ENCODE measurements at places on chromosomes 4 and X.

- H3K27me3 ChIP-seq, result no peaks in the 10 kb centered on the region
- no peak overlapping the region for H3K4me3 ChIP-seq
These were observed 17.3 kb upstream of the F11 start for GRCh38 chr4:186248643-186249042.

- no peak overlapping the region for H3K27ac ChIP-seq
- no peak overlapping the region for H3K4me3 ChIP-seq
- no peaks in the 10 kb centered on the region for H3K27me3 ChIP-seq
- H3K4me1 ChIP-seq, result peaks cover 5% of the 10 kb centered on the region
- no peaks in the 10 kb centered on the region for H3K36me3 ChIP-seq
These were observed 122.4 kb upstream of the ACSL4 start for GRCh38 chrX:109855501-109855900.

DNA sequence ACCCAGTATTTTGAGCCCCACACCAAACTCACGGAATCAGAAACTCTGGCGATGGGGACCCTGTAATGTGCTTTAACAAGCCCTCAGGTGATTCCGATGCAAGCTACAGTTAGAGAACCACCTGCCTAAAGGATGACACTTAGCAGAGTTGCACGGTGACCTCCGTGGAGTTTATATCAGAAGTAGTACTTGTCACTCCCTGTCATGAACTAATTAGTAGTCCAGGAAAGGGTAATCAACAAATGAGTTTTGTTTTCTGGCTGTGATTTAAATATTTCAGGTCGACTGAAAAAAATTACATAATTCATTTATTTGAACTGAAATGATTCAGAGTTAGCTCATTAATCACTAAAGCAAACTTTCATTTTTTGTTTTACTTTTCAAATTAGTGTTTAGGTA is 56.4 kb downstream of the TMA16 start:
- no peak overlapping the region for H3K27ac ChIP-seq
- no peak for DNase-seq
- no peak overlapping the region for H3K4me3 ChIP-seq
- H3K36me3 ChIP-seq, result no peaks in the 10 kb centered on the region
- H3K4me1 ChIP-seq, result peaks cover 8% of the 10 kb centered on the region

- peaks cover 3% of the 10 kb centered on the region for H3K4me1 ChIP-seq
- no peaks in the 10 kb centered on the region for H3K27me3 ChIP-seq
- no peak for DNase-seq
- H3K4me3 ChIP-seq, result no peak overlapping the region
These were observed 352.6 kb downstream of the NR3C2 start for GRCh38 chr4:148089624-148090023.

- H3K36me3 ChIP-seq, result no peaks in the 10 kb centered on the region
- H3K4me3 ChIP-seq, result no peak overlapping the region
- no peak overlapping the region for H3K27ac ChIP-seq
- no peaks in the 10 kb centered on the region for H3K4me1 ChIP-seq
- peaks cover 14% of the 10 kb centered on the region for H3K27me3 ChIP-seq
These were observed 25.9 kb upstream of the PRDM5 start for GRCh38 chr4:120948382-120948781.

GRCh38 chr4:124710015-124710741 is 2.4 kb downstream of the ANKRD50 start:
- peaks cover 6% of the 10 kb centered on the region for H3K4me1 ChIP-seq
- peaks cover 2% of the 10 kb centered on the region for H3K36me3 ChIP-seq
- H3K4me3 ChIP-seq, result no peak overlapping the region
- no peak for DNase-seq
- H3K27ac ChIP-seq, result no peak overlapping the region

DNA sequence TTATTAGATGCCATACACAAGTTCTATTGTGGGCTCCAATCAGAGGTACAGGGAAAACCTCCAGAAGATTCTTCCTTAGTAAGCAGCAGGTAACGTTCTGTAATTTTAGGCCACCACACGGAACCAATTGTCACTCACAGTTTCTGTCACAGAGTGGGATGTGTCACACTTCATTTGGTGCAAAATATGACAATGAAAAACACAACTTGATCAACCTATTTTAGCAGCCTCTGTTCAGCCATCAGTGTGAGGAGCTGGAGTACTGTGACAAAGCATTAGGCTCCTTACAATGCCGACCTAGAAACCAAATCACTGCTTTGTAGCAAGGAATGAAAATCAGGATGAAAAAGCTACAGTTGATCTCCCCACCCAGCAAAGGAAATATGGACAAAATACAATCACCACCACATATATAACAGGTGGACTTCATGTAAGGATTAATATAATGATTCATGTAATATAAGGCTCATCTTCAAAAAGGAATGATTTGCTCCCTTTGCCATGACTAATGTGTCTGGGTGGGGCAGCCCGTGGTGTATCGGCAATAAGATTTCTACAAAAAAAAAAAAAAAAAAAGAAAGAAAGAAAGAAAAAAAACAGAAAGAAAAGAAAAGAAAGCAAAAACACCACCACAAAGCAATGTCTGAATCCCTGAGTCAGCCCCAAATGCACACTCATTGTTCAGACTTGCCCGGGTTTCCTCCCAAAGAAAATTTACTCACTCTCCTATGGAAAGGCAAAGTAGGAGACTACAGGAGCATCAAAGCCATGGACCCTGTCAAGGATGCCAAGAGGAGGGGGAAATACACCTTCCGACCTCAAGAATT is 36.0 kb downstream of the SLC9A7 start:
- peaks cover 10% of the 10 kb centered on the region for H3K36me3 ChIP-seq
- peaks cover 20% of the 10 kb centered on the region for H3K4me1 ChIP-seq
- no peaks in the 10 kb centered on the region for H3K27me3 ChIP-seq
- no peak overlapping the region for H3K4me3 ChIP-seq

GRCh38 chrX:42398967-42399631 is 378.9 kb downstream of the PPP1R2C start:
- no peaks in the 10 kb centered on the region for H3K36me3 ChIP-seq
- H3K4me3 ChIP-seq, result no peak overlapping the region
- DNase-seq, result peak; percentile 15
- peaks cover 15% of the 10 kb centered on the region for H3K4me1 ChIP-seq
- H3K27me3 ChIP-seq, result no peaks in the 10 kb centered on the region
- H3K27ac ChIP-seq, result peak overlapping the region; percentile 49

DNA sequence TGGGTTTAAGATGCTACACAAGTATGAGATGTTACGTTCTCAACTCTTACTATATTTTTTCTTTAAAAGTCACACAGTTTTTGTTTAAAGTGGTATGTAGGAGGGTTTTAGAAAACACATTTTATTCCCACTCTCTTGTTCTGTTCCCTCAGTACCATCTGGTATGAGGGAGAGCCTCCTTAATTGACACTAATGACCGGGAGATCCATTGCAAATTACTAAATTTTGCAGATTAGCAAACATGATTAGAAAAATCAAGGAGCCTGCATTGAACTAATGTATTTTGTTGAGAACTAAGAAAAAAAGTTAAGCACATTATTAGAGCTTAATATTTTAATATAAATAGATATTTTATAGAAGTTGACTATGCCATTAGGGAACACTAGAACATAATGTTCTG is 87.3 kb upstream of the UNC5C start:
- DNase-seq, result no peak
- H3K4me3 ChIP-seq, result no peak overlapping the region
- no peaks in the 10 kb centered on the region for H3K27me3 ChIP-seq
- no peaks in the 10 kb centered on the region for H3K36me3 ChIP-seq
- peaks cover 6% of the 10 kb centered on the region for H3K4me1 ChIP-seq
- no peak overlapping the region for H3K27ac ChIP-seq

GRCh38 chr4:98601708-98602107 is 56.7 kb downstream of the TSPAN5 start:
- peaks cover 42% of the 10 kb centered on the region for H3K4me1 ChIP-seq
- DNase-seq, result peak; percentile 21
- peaks cover 32% of the 10 kb centered on the region for H3K36me3 ChIP-seq

GRCh38 chr4:112170451-112170993 is 25.3 kb downstream of the FAM241A start:
- no peak for DNase-seq
- H3K27ac ChIP-seq, result no peak overlapping the region
- no peak overlapping the region for H3K4me3 ChIP-seq
- no peaks in the 10 kb centered on the region for H3K27me3 ChIP-seq

- H3K4me1 ChIP-seq, result peaks cover 20% of the 10 kb centered on the region
- H3K27me3 ChIP-seq, result no peaks in the 10 kb centered on the region
- no peak overlapping the region for H3K4me3 ChIP-seq
- H3K27ac ChIP-seq, result peak overlapping the region; percentile 18
- DNase-seq, result no peak
These were observed 17.2 kb upstream of the SMIM14 start for GRCh38 chr4:39655876-39656275.

GRCh38 chrX:74049126-74049525 is 254.9 kb upstream of the ZCCHC13 start:
- no peak for DNase-seq
- H3K27ac ChIP-seq, result no peak overlapping the region
- no peaks in the 10 kb centered on the region for H3K4me1 ChIP-seq
- H3K36me3 ChIP-seq, result no peaks in the 10 kb centered on the region
- H3K4me3 ChIP-seq, result no peak overlapping the region

DNA sequence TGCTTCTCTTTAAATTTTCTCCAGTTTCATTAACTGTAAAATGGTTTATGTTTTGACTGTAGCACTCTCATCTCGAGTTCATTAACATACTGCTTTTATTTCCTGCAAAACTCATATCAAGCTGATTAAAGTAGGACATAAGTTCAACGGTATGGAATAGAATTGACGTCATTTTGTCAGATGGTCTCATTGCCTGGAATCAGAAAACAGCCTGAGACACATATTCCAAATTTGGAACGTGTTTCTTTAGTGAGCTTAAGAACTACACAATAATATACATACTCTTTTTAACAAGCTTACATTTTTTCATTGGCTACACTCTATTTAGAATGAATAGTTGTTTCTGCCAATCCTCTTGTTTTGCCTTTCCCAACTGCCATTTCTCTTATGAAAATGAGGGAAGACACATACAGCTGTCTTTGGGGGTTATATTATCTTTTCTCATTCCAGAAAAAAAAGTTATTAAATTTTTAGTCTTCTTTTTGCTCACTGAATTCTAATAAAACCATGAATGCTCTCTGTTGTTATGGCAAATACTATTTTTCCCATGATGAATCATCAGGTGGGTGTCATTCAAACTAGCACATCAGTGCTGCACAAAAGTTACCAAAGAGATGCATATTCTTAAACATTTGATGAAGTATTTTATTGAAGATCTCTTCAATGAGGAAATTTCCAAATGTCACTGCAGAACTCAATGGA is 162.8 kb downstream of the GABRB1 start:
- no peak for DNase-seq
- no peak overlapping the region for H3K4me3 ChIP-seq
- H3K27me3 ChIP-seq, result no peaks in the 10 kb centered on the region
- no peak overlapping the region for H3K27ac ChIP-seq
- H3K4me1 ChIP-seq, result no peaks in the 10 kb centered on the region
- H3K36me3 ChIP-seq, result no peaks in the 10 kb centered on the region

DNA sequence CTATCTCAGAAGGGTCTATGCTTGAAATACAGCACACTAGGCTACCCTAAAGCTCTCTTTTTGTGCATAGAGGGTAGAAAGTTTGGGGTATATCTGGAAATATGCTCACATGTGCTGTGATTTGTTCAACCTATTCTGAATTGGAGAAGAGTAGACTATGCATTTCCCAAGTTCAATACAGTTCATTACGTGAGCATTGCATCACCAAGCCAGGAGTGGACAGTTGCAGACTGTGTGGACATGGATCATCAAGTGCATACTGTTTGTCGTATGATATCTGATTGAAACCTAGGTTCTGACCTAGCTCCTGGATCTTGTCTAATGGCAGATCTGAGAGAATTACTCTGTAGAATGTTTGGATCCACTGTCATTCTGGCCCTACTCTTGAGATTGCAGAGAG is 161.1 kb downstream of the FRAS1 start:
- no peaks in the 10 kb centered on the region for H3K4me1 ChIP-seq
- H3K4me3 ChIP-seq, result no peak overlapping the region
- no peaks in the 10 kb centered on the region for H3K27me3 ChIP-seq
- no peak overlapping the region for H3K27ac ChIP-seq

DNA sequence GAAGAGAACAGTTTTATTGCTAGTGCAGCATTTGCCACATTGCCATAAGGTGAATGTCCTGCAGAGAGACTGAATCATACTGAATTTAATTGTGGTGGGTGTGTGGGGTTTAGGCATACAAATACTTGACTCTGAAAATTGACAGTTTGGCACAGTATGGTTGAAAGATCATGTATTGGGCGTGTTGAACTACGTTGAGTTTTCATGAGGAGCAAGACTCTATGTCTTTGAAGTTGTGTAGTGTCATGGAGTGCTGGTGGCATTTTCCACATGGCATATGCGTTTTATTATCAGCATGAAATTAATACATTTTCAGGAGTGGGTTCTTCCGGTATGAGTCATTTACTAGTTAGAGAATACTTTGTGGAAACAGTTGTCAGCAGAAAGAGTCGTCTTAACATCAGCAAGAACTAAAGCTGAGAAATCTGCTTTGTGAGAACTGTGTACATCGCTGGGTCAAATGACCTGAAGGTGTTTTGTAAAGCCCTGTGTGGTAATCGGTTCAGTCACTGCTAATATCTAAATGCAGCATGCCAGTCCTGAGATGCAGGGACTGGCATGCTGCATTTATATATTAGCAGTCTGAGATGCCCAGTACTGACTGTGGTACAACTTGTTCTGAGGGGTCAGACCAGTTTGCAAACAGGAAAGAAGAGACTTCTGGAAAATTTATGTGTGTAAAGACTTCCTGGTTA is 50.3 kb downstream of the ARHGAP10 start:
- H3K4me1 ChIP-seq, result peaks cover 55% of the 10 kb centered on the region
- no peaks in the 10 kb centered on the region for H3K27me3 ChIP-seq
- no peaks in the 10 kb centered on the region for H3K36me3 ChIP-seq
- no peak for DNase-seq

DNA sequence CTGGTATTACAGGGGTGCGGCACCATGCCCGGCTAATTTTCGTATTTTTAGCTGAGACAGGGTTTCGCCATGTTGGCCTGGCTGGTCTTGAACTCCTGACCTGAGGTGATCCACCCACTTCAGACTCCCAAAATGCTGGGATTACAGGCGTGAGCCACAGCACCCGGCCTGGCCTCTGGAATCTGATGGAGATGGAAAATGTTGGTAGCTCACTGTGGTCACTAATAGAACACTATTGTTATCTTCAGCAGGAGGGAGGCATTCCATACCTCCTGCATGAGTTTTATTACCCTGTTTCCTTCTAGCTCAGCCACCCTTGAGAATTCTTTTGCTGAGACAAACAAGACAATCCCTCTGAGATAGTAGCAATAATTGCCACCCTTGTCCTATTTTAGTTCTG is 105.0 kb downstream of the SHROOM3 start:
- no peaks in the 10 kb centered on the region for H3K36me3 ChIP-seq
- peaks cover 3% of the 10 kb centered on the region for H3K4me1 ChIP-seq
- H3K27me3 ChIP-seq, result peaks cover 7% of the 10 kb centered on the region
- H3K27ac ChIP-seq, result no peak overlapping the region
- no peak overlapping the region for H3K4me3 ChIP-seq
- no peak for DNase-seq

- H3K4me1 ChIP-seq, result no peaks in the 10 kb centered on the region
- DNase-seq, result no peak
- no peaks in the 10 kb centered on the region for H3K27me3 ChIP-seq
- no peak overlapping the region for H3K27ac ChIP-seq
- no peak overlapping the region for H3K4me3 ChIP-seq
- H3K36me3 ChIP-seq, result no peaks in the 10 kb centered on the region
These were observed 118.6 kb upstream of the VCX3B start for GRCh38 chrX:8346060-8346459.
